ENCODE measurements at places on chromosomes 4 and X.
A peak's percentile ranks its signal among the peaks of the same experiment; 100 is the strongest.

DNA sequence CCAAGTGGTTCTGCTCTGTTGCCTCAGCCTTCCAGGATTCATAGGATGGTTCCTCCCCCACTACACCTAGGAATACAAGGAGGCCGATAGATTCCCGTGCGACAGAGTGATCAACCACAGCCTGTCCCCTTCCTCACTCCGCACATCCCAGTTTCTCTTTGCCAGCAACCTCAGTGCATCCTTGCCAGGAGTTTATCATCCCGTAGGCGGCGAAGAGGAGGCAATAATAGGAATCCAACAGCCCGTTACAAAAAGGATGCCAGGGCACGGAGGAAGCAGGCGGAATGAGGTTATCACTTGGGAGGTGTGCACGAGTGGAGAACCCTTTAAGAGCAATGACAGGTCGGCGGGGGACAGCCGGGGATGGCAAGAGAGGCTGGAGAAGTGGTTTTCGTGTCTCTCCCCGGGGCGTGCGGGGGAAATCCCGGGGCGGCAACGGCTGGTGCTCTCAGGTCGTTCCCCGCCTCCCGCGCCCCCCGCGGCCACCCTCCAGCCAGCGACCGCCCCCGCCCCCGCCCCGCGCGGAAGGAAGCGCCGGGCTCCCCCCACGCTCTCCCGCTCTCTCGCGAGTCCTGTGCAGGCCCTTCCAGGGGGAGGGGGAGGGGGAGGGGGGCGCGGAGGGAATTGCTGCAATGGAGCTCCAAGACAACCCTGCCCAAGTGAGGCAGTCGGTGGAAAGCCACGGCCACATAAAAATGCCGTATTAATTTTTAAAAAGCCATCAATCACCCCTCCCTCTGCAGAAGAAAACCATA is 1.6 kb downstream of the PPP3CA start:
- DNase-seq, result peak; percentile 48

GRCh38 chr4:155954118-155954685 is 536 bp upstream of the CTSO start:
- DNase-seq, result no peak

GRCh38 chr4:102826105-102826889 is 1.1 kb downstream of the UBE2D3 start:
- DNase-seq, result no peak

DNA sequence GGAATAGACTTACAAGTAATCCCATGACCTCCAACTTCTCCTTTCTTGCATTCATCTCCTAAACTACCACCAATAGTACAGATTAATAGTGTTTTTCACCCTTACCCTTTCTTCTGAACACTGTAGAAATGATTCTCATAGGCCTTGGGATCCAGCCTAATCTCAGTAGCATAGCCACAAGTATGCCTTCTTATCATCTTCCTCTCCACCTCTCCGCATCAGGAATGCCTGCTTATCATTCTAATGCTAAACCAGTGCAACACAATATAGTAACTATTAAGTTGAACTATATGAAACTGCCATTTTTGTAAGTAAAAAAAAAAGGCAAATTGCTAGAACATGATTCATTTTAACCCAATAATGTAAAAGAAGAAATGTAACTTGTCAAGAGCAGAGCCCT is 79.5 kb upstream of the IL2 start:
- no peak for DNase-seq

DNA sequence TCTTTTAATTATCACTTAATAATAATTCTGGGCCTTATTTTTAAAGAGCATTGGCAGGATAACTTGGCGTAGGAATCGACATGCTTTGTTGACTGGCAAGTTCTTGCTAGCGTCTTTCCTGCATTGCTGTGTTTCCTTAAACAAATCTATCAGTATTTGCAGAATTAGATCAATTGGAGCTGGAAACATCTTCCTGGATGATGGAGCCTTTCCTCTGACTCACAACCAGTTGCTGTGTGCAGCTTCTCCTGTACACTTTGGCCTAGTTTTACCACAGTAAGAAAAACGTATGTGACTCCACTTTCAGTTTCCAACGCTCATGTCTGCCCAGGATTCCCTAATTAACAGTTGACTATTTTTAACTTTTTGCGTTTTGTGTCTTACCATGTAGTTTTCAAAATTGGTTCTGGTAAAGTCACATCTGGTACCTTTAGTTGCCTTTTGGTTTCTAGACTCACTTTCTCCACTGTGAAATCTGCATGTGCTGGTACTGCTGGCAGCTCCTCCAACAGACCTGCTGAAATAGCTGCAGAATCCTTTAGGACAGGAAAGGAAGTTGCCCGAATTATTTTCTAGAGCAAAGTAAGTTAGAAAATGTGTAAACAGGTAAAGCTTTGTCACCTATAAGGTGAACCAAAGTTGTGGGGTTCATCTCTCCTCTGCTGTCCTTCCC is 553.2 kb upstream of the FAT1 start:
- peak; percentile 26 for DNase-seq

- DNase-seq, result no peak
Measured at GRCh38 chr4:10577508-10578426, 106.8 kb downstream of the CLNK start.

GRCh38 chr4:64807821-64808220 is 398.6 kb upstream of the TECRL start:
- no peak for DNase-seq

- DNase-seq, result no peak
Measured at GRCh38 chrX:69289793-69290123, 124.5 kb upstream of the PJA1 start.

GRCh38 chr4:181147416-181147951 is 1095.7 kb upstream of the TENM3 start:
- no peak for DNase-seq

- DNase-seq, result no peak
Measured at GRCh38 chr4:31290836-31291235, 570.7 kb downstream of the PCDH7 start.

- peak; percentile 68 for DNase-seq
Measured at GRCh38 chr4:15344041-15344440, 83.8 kb upstream of the C1QTNF7 start.

DNA sequence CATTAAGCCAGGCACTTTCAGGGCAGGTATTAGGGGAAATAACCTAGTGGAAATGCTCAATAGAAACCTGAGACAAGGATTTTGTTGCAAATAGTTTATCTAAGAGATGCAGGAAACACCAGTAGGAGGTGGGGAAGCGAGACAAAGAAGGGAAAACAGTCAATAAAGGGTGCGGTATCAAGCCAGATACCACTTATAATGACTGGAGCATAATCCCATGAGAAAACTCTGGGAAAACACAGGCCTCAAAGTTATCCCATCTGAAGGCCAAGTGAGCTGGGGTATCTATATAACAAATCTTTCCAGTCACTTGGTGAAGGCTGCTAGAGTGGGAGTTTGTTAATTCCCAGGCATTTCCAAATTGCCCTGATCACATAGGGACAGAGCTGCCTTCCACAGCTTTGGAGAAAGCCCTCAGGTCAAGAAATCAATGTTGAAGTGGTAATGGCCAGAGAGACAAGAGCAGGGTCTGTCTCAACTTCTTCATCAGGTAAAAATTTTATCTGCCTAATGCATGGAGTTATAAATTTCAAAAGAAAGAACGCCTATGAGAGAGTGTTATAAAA is 9.8 kb upstream of the HMGB2 start:
- no peak for DNase-seq

GRCh38 chrX:53713987-53714579 is 27.6 kb upstream of the HUWE1 start:
- DNase-seq, result no peak

DNA sequence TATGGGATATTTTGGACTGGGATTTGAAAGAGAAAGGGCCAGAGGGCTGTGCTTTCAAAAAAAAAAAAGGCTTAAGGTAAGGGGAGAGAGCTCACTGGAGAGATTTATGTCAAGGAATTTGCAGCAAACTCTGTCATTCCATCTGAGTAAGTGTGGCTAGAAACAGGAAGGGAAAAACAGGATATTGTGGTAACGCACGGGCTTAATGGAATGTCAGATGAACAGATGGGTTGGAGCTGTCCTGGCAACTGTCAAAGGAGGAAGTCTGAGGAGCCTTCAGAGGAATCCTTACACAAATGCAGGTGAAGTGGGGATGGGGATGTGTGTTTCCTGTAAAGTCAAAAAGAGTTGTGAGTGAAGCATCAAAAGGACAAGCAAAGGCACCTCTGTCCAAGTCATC is 15.1 kb upstream of the NKX3-2 start:
- peak; percentile 74 for DNase-seq

DNA sequence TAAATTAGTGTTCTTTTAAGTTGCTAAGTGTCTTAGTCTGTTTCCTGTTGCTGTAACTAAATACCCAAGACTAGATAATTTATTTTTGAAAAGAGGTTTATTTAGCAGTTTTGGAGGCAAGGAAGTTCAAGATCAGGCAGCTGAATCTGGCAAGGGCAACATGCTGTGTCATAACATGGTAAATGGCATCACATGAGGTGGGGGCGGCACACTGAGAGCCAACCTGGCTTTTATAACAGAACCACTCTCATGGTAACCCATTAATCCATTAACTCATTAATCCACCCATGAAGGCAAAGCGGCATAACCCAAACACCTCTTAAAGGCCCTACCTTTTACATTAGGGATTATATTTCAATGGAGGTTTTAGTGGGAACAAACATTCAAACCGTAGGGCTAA is 182.2 kb upstream of the GATB start:
- DNase-seq, result no peak

- no peak for DNase-seq
Measured at GRCh38 chrX:77118686-77119085, 328.5 kb upstream of the FGF16 start.

GRCh38 chr4:6427439-6428090 is 44.8 kb downstream of the PPP2R2C start:
- no peak for DNase-seq

DNA sequence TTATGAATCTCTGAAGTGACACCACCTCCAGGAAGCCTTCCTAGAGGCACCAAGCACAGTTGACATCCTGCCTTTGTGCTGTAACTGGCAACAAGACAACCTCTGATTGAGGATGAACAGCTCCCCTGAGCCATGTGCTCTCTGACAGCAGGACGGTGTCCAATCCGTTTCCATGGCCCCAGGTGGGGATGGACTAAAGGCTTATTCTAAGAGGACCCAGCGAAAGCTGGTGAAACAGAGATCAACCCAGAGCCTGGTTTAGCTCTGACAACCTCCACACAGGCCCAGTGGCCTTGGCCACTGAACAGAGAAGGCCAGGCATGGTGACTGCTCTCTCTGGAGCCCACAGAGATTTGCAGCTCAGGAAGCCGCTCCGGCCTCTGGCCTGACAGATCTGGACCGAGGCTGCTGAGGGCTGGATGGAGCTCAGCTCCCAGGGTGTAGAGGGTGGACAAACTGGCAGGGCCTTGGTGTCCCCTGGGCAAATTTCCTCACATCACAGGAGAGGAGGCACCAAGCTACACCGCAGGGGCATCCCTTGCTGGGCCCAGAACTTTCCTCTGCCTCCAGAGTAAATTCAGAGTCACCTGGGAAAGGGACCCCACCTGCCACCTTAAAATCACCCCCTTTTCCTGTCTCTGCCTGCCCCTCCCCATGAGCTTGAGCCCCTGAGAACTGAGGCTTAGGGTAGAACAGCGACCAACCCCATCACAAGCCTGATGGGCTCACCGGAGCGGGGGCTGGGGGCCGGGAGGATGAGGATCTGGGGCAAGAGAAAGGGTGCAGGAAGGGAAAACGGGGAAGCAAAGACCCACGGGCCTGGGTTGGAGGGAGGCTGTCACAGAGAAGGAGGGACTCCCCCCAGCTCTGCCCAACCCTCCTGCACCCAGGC is 40.2 kb downstream of the HMX1 start:
- no peak for DNase-seq

GRCh38 chrX:105375816-105376215 is 155.3 kb upstream of the TEX13A start:
- no peak for DNase-seq

DNA sequence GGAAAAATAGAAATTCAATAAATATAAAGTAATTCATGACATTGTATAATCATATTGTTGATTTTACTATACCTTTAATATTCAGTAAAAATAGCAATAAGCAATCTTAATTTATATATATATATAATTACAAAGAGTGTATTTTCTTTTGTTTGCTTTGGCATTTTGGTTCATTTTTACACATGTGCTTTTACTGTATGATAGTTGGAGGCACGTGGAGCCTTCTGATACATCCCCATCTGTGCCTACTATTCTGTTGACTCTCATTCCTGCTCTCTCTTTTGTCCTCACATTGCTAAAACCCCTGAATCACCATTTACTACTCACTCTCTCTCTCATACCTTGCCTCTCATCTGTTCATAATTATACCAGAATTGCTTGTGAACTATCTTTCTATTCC is 106.4 kb upstream of the NDST4 start:
- no peak for DNase-seq

GRCh38 chr4:119106036-119107000 is 29.3 kb upstream of the MYOZ2 start:
- DNase-seq, result peak; percentile 26

- DNase-seq, result no peak
Measured at GRCh38 chr4:47386561-47387235, 76.8 kb downstream of the COMMD8 start.

- DNase-seq, result no peak
Measured at GRCh38 chrX:33207056-33207455, 4.3 kb downstream of the DMD start.

DNA sequence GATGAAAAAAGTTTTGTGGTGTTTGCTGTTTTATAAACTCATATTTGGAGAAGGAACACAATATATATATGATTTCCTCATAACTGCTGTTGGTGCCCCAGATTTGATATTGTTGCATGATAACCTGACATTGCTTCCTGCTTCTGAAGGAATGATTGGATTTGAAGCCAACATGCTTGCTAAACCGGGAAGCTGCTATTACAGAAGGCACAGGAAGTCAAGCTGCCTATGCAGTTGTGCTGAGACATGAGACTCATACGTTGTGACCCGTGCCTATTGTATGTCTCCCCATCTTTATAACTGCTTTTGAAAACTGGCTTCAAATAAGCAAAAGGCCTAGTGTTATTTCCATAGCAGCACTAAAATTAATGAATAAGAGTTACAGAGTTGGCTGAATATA is 32.9 kb downstream of the GAB1 start:
- no peak for DNase-seq

DNA sequence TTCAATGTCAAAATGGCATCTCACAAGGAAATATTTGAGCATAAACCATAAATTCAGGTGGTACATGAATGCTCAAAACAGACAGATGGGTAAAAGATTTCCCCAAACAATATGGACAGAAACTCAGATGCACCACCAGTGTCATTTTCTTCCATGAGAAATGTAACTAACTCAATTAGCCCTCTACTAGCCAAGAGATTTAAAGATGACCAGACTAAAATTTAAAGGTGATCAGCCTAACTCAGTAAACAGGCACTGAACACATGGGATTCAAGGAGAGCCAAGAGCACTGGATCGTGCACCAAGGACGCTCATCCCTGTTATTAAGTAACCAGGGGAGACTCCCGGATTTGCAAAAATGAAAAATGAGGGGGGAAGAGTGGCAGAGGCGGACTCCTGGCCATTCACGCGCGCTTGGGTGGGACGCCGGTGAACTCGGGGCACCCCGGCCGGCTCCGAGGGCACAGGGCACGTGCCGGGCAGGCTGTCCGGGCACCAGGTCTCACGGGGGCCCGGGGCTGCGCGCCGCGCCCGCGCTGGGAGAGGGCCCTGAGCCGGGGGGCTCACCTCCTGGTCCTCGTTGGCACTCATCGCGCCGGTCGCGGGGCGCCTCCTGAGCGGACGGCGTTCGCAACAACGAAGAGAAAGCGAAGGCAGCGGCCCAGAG is 490 bp downstream of the RWDD4 start:
- DNase-seq, result peak; percentile 24

Data from AG08395 (cell line).